NCI-H510A treated with DMSO at 0.1 percent for 48 hours (cell line): ENCODE measurements at places on chromosomes 3 and 15.

DNA sequence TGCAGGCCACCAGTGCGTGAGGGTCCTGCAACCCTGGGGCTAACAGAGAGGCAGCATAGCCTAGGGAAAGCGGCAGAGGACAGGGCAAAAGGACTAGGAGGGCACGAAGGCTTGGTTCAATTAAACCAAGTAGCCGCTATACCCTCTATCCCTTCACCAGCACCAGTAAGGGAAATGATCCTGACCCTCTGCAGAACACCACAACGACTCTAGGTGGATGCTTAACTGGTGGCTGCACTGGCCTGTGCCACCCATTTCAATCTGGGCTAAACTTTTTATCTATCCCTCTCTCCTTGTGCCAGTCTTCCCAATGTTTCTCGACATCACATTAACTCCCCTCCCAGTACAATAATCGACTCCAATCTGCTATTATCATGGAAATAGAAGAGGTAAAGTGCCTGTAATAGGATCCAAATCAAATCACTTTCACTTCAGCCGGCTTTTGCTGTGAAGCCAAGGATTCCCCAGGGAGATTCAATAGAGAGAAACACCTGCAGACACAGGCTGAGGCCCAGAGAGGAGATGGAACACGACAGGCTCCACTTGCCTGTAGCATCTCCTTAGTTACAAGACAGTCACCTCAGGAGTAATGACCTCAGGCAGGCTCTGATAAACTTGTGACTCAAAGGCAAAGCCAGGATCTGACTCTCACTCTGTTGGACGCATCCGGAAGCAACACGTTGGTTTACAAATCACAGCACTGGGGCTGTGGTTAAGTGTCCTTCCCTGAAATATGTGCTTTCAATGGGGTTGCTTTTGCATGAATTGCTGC is 791.6 kb upstream of the ARRDC4 start:
- no peak for DNase-seq

- peak; percentile 1 for DNase-seq
These were observed 23.4 kb downstream of the AMOTL2 start for GRCh38 chr3:134350861-134351311.

GRCh38 chr3:5195605-5196004 is 8.1 kb downstream of the EDEM1 start:
- DNase-seq, result no peak

DNA sequence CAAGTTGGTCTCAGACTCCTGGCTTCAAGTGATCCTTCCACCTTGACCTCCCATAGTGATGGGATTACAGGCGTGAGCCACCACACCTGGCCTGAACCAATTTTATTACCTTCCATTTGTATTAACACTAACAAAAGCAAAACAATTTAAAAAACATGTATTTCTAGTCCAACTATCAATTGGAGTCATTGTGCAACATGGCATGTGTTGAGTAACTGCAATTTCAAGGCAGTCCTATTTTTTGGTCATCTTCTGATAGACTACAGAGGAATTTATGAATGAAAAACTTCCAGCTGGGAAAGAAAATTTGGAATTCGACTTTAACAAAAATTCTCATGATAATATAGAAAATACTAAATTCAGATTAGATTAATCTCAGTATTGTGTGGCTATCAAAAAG is 16.8 kb downstream of the SPTSSB start:
- no peak for DNase-seq

GRCh38 chr15:59996298-59997041 is 7.6 kb upstream of the FOXB1 start:
- DNase-seq, result no peak

GRCh38 chr3:188242436-188243123 is 88.6 kb downstream of the LPP start:
- DNase-seq, result no peak

- no peak for DNase-seq
These were observed 271.8 kb downstream of the ZIC1 start for GRCh38 chr3:147680837-147681483.

- DNase-seq, result no peak
These were observed 218.7 kb downstream of the FEZF2 start for GRCh38 chr3:62154457-62155148.

- no peak for DNase-seq
These were observed 733.5 kb downstream of the NTRK3 start for GRCh38 chr15:87522997-87523396.

- no peak for DNase-seq
These were observed 52.5 kb downstream of the OXNAD1 start for GRCh38 chr3:16317561-16317945.

DNA sequence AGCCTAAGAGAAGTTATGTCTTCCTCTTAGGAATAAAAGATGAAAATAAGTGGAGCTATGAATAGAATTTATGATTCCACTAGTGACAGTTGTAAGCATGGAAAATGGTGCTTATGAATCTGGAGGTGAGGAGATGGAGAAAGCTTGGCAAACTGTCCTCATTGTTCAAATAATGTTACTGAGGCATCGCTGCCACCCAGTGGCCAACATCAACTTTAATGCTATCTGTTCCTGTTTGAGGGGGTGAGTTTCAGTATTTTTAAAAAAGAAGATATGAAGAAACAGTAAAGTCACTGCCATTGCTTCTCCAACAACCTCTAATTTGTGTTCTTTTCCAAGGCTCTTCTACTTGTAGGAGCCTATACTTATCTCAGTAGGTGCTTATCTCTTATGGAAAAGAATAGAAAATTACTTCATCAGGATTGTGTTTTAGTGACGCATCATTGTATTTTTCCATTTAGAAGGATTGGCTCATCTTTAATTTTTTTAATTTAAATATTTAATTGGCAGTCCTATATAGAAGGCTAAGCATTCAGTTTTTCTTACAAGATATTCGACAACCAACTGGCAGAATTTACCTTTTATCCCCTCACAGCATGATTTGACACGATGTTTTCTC is 260.4 kb upstream of the P2RY1 start:
- peak; percentile 17 for DNase-seq

DNA sequence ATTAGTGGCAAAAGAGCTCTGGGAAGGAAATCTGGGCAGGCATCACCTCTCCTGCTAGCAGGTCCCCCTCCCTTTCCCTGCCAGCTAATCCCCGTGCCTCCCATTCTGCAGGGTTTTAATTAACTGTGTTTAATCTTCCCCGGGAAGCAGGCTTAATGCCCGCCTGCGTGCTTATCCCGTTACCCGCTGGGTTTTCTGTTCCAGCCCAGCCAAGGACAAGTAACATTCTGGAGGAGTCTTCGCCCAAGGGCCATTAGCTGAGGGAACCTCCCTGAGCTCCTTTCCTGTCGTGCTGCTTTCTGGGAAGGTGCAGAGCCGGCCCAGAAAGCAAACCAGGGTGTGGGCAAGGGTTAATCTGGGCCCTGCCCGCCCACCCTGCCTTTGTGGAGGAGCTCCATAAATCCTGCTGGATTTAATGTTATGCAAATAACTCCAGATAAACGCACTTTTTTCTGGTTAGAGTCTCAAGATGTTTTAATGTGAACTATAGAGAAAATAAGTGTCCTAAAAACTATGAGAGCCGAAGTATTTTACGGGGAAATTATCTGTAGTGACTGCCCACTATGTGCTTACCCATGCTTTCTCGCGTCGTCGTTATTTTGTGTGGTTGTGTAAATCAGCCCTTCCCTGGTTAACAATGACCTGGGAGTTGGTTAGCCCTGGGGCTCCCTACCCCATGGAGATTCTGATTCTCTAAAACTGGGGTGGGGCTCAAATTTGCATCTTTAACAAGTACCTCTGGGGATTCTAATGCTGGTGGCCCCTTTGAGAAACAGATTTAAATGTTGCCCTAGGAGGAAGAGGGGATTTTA is 25.9 kb downstream of the TRIM71 start:
- DNase-seq, result no peak

DNA sequence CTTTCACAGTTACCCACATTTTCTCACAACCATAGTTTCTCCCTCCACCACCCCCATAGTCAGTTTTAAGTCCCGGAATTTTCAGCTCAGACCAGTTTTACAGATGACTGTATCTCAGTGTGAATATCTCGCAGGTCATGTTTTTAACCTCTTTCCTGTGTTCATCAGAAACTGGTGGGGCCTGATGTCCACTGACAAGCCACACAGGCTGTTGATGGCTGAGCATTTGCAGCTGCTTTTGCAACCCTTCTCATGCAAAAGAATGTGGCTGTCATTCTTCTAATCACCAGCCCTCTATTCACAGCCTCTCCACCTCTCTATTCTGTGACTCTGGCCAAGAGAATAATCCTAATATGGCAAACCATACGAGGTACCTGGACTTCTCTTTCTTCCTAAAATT is 8.5 kb downstream of the GYG1 start:
- DNase-seq, result no peak
